Aorta (tissue), 5 donors: ENCODE measurements at places on chromosomes 12 and 14. TPM values are rescaled to one million over a fixed set of nuclear protein-coding genes. Genes with fewer than 3 reads are reported as not detected.

The HHIPL1 gene
- 7.7 TPM for total RNA-seq

The DGKA gene
- total RNA-seq = 86.5 TPM

The CCDC177 gene
- total RNA-seq = not detected

The SAMD15 gene
- total RNA-seq = 0.42 TPM

The ERBB3 gene
- 5.1 TPM for total RNA-seq

The NRXN3 gene
- total RNA-seq = 16.6 TPM

The MMP17 gene
- 1.9 TPM for total RNA-seq
